Stimulated activated CD8-positive, alpha-beta memory T cell treated with anti-CD3 and anti-CD28 coated beads, Interleukin-15, amount 100 ng/mL, for 4 hours (primary cell): ENCODE measurements at places on chromosomes 13 and 19.

DNA sequence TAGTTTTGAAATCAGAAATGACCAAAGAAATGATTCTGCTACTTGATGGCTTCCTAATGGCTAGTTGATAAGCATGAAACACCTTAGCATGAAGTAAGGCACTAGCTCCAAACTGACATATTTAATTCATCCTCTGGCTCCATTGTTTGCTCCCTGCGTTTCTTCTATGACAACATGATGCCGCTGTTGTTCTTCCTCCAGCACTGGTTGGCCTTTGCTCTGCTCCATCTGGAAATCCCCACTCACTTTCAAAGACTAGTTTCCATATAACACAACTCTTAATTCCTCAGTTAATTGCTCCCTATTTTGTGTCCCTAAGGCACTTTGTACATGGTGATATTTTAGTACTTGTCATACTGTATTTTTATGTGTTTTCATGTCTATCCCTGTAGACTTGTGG lies 151.6 kb downstream of the GPC6 start:
- DNase-seq: no peak

DNA sequence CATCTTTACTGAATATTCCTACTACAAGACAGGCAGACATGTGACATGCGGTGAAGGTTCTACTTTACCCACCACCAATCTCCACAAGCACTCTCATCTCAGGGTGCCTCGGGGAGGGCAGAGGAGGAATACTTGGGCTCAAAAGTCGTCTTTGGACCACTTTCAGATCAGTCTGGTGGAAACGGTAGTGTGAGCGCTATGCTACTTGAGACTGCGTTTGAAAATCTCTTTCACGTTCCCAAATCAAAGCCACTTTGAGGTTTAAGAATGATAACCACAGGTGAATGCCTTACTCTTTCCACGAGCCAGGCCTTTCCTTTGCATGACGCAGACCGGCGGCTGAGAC lies 1.5 kb upstream of the SOX1 start:
- DNase-seq: no peak

- no peak for DNase-seq
Observed at GRCh38 chr13:23554000-23554399, 16.2 kb upstream of the TNFRSF19 start.

DNA sequence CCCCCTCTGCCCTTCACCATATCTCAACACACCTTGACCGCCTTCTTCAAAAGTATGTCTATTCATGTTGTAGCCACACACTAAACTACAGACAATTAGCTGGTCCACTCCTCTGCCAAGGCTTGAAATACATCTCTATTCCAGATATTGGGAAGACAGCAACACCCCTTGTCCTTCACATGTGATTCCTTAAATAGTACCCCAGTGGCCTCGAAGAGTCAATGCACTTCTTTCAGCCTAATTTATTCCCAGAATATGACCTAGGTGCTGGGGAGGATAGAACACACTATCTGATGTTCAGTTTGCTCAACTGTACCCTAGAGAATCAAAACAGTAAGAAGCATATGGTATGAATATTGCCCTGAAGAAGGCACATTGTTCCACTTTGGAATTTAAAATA lies 82.4 kb upstream of the DACH1 start:
- no peak for DNase-seq
